ENCODE measurements at places on chromosomes 6 and 20. TPM values are rescaled to one million over a fixed set of nuclear protein-coding genes. Genes with fewer than 3 reads are reported as not detected.
A peak's percentile ranks its signal among the peaks of the same experiment; 100 is the strongest.

OR2J1 gene
- not detected for total RNA-seq

SLC16A10 gene
- 2.5 TPM for total RNA-seq

C6orf163 gene
- 6.8 TPM for total RNA-seq

CALHM6 gene
- not detected for total RNA-seq

MOXD1 gene
- 3.8 TPM for total RNA-seq

EFCAB8 gene
- total RNA-seq, result not detected

PPP1R16B gene
- total RNA-seq, result 7.8 TPM

- no peaks in the 10 kb centered on the region for H3K36me3 ChIP-seq
- peaks cover 5% of the 10 kb centered on the region for H3K4me1 ChIP-seq
- H3K27ac ChIP-seq, result peak overlapping the region; percentile 42
- no peak overlapping the region for H3K4me3 ChIP-seq
- no peak for DNase-seq
- no peaks in the 10 kb centered on the region for H3K27me3 ChIP-seq
Measured at GRCh38 chr6:35488517-35488862, 8.4 kb downstream of the TEAD3 start.

GRCh38 chr6:43977404-43978111, 149.7 kb downstream of the MRPL14 start:
- H3K27me3 ChIP-seq, result no peaks in the 10 kb centered on the region
- H3K36me3 ChIP-seq, result no peaks in the 10 kb centered on the region
- H3K4me3 ChIP-seq, result no peak overlapping the region
- H3K27ac ChIP-seq, result no peak overlapping the region
- peak; percentile 45 for DNase-seq

DNA sequence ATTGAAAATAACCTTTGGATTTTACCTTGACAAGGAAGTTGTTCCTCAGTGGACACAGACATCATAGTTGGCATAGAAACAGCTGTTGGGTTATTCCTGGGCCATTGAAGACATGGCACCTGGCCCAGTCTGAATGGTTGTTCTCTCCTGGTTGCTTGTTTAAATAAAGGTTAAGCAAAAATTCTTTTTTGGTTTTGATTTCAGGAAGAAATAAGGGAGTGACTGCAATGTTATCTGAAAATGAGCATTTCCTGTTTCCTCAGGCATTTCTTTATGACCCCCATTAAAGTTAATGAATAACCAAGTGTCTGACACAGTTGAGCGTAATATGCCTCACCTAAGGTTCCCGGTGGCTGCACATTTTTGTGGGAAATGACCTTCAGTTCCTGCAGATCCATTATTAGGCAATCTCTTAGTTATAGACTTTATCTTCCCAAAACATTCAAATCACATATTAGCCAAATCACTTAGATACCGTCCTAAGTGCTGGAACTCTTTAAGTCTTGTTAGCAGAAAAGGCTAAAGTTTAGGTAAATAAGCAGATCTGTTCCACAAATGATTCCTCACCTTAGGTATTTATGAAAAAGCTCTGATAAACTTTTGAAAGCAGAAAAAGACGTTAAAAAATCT, 648.7 kb upstream of the FLRT3 start:
- H3K4me1 ChIP-seq, result no peaks in the 10 kb centered on the region
- H3K4me3 ChIP-seq, result no peak overlapping the region
- H3K27ac ChIP-seq, result no peak overlapping the region
- H3K27me3 ChIP-seq, result no peaks in the 10 kb centered on the region
- peak; percentile 86 for DNase-seq

- DNase-seq, result no peak
- H3K4me3 ChIP-seq, result no peak overlapping the region
- no peaks in the 10 kb centered on the region for H3K36me3 ChIP-seq
- H3K4me1 ChIP-seq, result no peaks in the 10 kb centered on the region
Measured at GRCh38 chr6:156651486-156651885, 125.7 kb upstream of the ARID1B start.

DNA sequence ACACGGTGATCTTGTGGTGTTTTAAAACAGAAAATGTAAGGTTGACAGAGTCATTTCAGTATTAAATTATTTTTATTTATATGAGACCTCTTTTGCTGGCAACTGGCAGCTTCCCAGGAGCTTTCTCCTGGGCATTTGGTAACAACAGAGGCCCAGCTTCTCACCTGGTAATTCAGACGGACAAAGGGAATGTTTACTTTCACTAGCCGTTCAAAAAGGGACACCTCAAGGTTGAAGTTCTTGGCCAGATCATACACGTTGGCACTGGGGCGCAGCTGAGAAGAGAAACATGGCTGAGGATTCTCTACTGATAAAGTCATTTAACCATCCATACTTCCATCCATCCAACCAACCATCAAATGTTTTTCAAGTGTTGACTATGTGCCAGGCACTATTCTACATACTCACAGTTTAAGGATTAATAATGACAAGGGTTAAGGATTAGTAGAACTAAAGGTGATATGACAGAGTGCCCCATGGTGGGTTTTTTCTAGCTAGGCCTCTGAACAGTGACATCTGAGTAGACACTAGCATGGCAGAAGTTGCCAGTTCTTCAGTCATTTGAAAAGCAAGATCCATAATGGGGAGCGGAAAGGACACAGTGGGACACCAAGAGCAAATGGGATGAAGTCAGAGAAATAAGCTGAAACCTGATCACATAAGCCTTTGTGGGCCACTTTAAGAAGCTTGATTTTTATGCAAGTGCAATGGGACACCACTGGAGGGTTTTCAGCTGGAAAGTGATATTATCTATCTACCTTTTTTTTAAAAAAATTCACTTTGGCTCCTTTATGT, 25.1 kb downstream of the ZNFX1 start:
- H3K4me3 ChIP-seq, result no peak overlapping the region
- no peaks in the 10 kb centered on the region for H3K4me1 ChIP-seq
- H3K36me3 ChIP-seq, result no peaks in the 10 kb centered on the region
- no peak for DNase-seq
- no peak overlapping the region for H3K27ac ChIP-seq

- DNase-seq, result no peak
- H3K27me3 ChIP-seq, result no peaks in the 10 kb centered on the region
- no peaks in the 10 kb centered on the region for H3K36me3 ChIP-seq
- no peak overlapping the region for H3K4me3 ChIP-seq
- no peak overlapping the region for H3K27ac ChIP-seq
Measured at GRCh38 chr20:43316271-43316670, 126.6 kb upstream of the PTPRT start.

- no peaks in the 10 kb centered on the region for H3K4me1 ChIP-seq
- no peak for DNase-seq
- no peaks in the 10 kb centered on the region for H3K36me3 ChIP-seq
Measured at GRCh38 chr6:169843991-169844390, 92.6 kb downstream of the ERMARD start.

DNA sequence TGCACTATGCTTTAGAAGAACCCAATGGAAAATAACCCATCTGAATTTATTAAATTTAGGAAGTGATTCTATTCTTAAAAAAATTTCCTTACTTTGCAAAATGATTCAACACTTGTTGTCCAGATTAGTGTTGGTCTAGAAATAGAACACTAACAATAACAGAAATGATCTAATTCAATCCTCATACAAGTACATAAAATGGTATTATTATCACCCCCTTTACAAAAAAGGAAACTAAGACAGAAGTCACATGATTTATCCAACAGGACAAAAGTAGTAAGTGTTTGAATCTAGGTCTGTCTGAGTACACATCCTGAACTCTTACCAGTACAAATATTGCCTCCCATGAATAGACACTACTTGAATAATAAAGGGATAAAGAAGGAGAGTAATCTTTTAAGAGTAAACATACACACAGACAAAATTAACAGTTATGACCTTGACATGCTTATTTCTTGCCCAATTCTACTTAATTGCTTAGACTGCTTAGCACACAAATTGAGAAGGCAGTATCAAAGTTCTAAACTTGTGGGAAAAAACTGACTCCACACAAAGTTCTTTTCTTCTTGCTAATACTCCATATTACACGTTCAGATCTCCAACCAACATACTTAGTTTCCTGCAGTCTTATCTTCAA, 195.4 kb upstream of the RUNX2 start:
- no peak overlapping the region for H3K27ac ChIP-seq
- no peak overlapping the region for H3K4me3 ChIP-seq
- H3K4me1 ChIP-seq, result no peaks in the 10 kb centered on the region
- no peak for DNase-seq
- H3K36me3 ChIP-seq, result no peaks in the 10 kb centered on the region

DNA sequence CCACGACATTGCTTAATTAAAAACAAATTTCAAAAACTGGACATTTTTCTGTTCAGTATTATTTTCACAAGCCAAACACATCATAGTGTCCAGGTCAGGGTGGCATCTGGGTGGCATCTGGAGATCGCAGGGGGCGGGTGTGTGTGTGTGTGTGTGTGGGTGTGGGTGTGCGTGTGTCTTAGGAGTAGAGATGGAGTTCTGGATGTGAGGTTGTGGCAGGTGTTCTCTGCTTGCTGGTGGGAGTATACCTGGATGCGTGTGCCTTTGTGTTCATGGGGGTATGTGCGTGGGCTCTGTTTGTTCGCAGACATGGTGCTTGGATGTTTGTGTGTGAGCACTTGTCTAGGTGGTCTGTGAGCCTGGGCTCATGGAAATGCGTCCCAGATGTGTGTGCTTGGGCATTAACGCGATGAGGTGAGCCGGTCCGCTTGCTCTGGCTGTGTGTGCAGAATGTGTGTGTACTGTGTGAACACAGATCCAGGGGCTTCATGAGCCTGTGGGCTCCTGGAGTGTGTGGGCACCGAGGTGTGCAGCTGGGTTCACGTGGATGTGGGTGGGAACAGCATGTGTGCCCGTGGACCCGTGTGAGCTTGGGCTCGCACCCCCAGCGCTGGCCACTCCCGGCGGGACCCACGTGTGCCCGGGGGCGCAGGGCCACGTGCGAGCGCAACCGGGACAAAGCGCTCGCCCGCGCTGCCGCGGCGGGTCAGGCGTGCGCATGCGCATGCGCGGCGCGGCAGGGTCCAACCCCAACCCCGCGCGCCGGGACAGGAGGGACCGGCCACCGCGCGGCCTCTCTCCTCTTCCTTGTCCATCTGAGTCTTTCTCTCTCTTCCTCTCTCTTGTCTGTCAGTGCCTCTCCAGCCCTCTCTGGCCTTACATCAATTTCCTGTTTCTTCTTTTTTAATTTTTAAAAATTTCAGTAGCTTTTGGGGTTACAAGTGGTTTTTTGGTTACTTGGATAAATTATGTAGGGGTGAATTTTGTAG, 60.4 kb downstream of the SRC start:
- peak; percentile 67 for DNase-seq
- no peak overlapping the region for H3K27ac ChIP-seq
- H3K36me3 ChIP-seq, result no peaks in the 10 kb centered on the region
- peak overlapping the region; percentile 41 for H3K4me3 ChIP-seq
- no peaks in the 10 kb centered on the region for H3K27me3 ChIP-seq

DNA sequence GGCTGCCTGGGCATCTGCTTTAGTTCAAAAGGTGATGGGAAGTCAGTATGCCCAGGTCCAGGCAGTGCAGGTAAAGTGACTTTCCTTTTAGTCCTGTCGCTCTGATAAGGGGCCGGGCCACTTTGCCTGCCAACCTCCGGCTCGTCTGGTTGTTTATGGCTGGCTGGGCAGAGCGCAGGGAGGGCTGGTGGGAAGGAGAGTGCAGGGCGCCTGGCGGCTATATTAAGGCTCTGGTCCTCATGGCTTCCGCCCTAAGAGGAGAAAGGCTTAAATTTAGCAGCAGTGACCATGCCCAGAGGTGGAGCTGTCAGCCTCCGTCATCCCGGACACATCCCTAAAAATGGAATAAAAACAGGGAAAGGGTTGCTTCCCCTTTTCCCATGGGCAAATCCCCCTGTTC, 14.6 kb downstream of the GATA5 start:
- no peak overlapping the region for H3K4me3 ChIP-seq
- no peaks in the 10 kb centered on the region for H3K27me3 ChIP-seq
- DNase-seq, result no peak
- H3K27ac ChIP-seq, result no peak overlapping the region
- no peaks in the 10 kb centered on the region for H3K4me1 ChIP-seq

DNA sequence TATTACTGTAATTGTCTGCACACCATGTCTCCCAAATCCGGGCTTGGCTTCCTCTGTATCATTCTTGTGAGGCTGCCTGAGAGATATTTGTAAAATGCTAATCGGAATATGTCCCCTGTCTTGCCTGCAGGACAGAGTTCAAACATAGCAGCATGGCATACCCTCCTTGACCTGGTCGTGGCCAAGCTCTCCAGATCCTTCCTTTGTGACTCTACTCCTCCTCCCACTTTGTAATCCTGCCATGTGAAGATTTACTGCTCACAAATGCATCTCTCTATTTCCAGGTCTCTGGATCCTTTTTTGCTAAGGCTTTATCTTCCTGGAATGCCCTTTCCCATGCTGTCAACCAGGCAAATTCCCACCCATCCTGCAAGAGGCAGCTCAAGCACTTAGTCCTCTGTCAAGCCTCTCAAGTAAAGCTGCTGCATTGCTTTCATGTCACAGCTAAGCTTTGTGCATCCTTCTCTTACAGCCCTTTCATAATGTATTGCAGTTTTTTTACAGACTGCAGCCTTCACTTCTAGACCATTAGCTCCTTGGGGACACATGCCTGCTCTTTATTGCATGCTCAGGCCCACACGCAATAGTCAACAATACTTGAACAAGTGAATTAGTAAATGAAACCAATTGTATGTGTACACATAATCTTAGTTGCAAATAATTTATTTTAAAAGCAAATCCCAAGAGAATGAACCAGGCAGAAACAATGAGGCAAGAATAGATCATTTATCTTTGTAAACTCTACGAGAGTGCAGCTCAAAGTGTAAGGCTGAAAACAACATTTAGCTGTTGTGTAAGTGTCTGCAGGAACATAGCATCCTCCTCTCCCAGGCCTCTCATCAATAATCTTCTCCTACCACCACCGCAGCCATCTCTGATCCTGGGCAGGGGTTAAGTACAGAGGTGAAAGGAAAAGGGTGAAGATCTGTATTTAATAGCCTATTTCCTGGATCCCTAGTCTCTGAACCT, 45.8 kb downstream of the HIVEP2 start:
- no peaks in the 10 kb centered on the region for H3K36me3 ChIP-seq
- no peak for DNase-seq
- H3K4me3 ChIP-seq, result no peak overlapping the region
- no peak overlapping the region for H3K27ac ChIP-seq

DNA sequence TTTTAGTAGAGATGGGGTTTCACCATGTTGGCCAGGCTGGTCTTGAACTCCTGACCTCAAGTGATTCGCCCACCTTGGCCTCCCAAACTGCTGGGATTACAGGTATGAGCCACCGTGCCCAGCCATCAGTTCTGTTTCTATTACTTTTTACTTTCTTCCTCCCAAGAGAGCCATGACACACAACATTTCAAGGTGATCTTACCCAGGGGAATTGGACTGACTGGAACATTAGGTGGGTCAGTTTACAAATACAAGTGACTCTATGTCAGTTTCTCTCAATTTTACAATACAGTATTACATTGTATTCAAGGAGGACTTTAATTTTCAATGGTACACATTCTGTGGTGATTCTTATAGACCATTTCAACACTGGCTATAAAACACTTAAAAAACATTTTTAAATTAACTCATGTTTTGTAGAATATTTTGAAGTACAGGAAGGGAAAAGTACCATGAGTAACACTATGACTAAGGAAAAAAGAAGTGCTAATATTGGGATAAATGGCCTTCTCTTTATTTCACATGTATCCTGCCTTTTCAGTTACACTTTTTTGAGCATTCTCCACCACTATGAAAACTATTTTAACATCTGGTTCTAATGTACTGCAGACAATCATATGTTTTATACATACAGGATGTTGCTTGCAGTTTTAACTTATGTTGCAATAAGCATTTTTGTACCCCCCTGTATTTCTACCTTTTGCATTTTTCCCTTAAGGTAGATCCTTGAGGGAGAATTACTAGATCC, 8.4 kb downstream of the TPBG start:
- no peak overlapping the region for H3K27ac ChIP-seq
- no peak for DNase-seq
- no peak overlapping the region for H3K4me3 ChIP-seq

GRCh38 chr6:163133017-163133416, 281.5 kb upstream of the QKI start:
- no peaks in the 10 kb centered on the region for H3K36me3 ChIP-seq
- no peak overlapping the region for H3K27ac ChIP-seq
- no peaks in the 10 kb centered on the region for H3K4me1 ChIP-seq

All from Peyer's patch (tissue), 4 donors.